Colonic mucosa (tissue), 4 donors: ENCODE measurements at places on chromosomes 12 and 14. TPM values are rescaled to one million over a fixed set of nuclear protein-coding genes. Genes with fewer than 3 reads are reported as not detected.

DNA sequence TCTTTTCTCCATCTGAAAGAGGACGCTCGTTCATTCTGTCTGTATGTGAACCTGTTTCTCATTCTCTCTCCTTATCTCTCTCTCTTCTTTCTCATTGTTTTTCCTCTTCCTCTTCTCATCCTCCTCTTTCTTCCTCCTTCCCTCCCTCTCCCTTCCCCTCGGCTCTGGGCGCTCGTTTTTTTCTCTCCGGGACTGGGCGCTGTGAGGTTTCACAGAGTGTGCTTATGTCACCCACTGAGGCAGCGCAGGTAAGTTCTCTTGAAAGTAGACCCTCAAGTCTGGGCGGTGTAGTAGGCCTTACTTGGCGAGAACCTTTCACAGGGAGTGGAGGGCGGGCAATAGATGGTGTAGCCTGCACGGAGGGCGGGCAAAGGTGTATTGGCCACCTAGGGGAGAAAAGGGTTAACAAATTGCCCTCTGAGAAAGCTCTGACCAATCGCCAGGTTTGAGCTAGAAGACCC, 4.5 kb upstream of the SIX1 start:
- H3K36me3 ChIP-seq = no peaks in the 10 kb centered on the region
- peaks cover 8% of the 10 kb centered on the region for H3K4me1 ChIP-seq
- H3K27ac ChIP-seq = no peak overlapping the region
- no peak for DNase-seq

Gene DAAM1
- total RNA-seq = 52.4 TPM

DNA sequence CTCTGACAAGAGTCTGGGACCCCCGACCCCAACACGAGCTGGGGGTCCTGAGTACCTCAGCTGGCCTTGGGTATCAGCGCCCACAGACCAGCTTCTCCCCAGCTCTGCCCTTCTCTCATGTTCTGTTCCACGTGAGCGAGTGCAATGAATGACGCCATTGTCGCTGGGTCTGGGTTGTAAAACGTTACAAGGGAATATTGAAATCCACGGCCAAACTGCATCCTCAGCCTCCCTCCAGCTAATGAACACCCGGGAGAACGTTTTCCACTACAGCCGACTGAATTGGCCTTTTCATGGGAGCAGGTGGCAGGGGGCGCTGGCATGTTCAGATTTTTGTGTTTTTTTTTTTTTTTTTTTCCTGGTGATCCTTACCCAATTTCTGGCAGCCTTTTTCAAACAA, 34.7 kb downstream of the TBX5 start:
- no peaks in the 10 kb centered on the region for H3K4me1 ChIP-seq
- no peak for DNase-seq
- H3K4me3 ChIP-seq = no peak overlapping the region
- no peak overlapping the region for H3K27ac ChIP-seq
- no peaks in the 10 kb centered on the region for H3K27me3 ChIP-seq
- no peaks in the 10 kb centered on the region for H3K36me3 ChIP-seq

DNA sequence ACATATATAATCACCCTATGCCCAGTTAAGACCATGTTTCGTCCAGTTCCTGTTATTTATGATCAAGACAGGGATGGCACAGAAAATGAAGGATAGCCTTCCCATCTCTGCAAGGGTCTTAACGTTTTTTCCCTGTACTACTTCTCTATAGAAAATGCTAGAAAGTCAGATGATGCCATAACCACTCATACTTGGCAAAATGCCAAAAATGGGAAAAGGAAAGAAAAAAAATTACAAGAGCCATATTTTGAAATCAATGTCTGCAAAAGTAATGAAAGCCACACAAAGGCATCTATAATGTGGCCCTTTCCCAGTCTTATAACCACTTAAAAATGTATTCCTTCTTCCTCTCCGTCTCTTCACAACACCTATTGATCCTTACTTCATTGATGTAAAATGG, 1.8 kb upstream of the MYL6B start:
- H3K27ac ChIP-seq = peak overlapping the region; percentile 98
- no peaks in the 10 kb centered on the region for H3K27me3 ChIP-seq
- H3K4me3 ChIP-seq = no peak overlapping the region

Gene KRT74
- total RNA-seq = not detected

DNA sequence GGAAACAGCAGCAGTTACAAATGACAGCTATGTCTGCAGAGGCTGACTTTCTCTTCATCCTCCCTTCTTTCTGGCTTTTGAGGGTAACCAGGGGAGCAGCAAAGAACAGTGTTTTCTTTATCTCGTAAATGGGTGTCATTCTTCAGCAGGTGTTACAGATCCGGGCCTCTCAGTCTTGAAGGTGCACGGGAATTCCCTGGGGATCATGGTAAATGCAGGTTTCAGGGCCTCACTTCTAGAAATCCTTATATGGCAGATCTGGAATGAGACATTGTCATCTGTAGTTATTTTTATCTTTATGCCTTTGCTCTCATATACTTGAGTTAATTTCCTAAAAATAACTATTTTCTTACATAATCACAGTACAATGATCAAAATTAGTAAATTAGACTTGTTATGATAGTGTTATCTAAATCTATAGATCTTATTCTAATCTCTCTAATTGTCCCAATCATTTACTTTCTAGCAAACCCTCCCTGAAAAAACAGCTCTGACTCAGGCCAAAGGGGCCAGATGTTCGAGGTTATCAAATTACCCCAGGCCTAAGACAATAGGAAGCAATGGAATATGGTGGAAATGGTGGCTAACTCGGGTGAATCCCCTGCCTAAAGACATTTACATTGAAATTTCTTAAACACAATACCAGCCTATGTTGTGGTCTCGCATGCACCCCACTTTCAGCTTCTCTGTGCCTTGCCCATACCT, 145.0 kb downstream of the CAND1 start:
- no peaks in the 10 kb centered on the region for H3K27me3 ChIP-seq
- no peaks in the 10 kb centered on the region for H3K36me3 ChIP-seq
- H3K4me3 ChIP-seq = no peak overlapping the region
- H3K4me1 ChIP-seq = no peaks in the 10 kb centered on the region
- no peak overlapping the region for H3K27ac ChIP-seq

GRCh38 chr14:100114109-100114765, 45.2 kb downstream of the DEGS2 start:
- H3K36me3 ChIP-seq = no peaks in the 10 kb centered on the region
- no peak overlapping the region for H3K4me3 ChIP-seq
- H3K4me1 ChIP-seq = no peaks in the 10 kb centered on the region
- no peaks in the 10 kb centered on the region for H3K27me3 ChIP-seq
- DNase-seq = no peak

Gene CCDC175
- 0.27 TPM for total RNA-seq

DNA sequence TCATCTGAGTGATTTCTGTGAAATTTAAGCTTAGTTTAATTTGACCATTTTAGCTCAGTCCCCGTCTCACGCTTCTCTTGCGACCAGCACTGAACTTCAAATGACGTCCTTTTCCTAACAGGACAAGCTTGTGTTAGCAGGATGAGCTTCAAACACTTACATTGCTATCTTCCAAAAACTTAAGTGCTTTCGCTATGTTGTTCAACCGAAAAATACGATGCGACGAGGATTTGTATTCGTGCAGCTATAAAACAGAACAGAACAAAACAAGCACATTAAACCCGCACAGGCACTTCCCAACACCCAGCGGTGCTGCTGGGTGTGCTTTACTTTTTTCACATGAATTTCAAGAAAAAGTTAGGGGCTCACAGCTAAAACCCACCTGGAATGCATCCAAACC, 64.2 kb upstream of the DICER1 start:
- no peaks in the 10 kb centered on the region for H3K36me3 ChIP-seq
- no peaks in the 10 kb centered on the region for H3K27me3 ChIP-seq
- no peak overlapping the region for H3K27ac ChIP-seq

GRCh38 chr12:11785712-11786111, 136.2 kb downstream of the ETV6 start:
- H3K27me3 ChIP-seq = no peaks in the 10 kb centered on the region
- H3K36me3 ChIP-seq = no peaks in the 10 kb centered on the region
- H3K27ac ChIP-seq = no peak overlapping the region
- DNase-seq = no peak

Gene JAG2
- total RNA-seq = 8.2 TPM

DNA sequence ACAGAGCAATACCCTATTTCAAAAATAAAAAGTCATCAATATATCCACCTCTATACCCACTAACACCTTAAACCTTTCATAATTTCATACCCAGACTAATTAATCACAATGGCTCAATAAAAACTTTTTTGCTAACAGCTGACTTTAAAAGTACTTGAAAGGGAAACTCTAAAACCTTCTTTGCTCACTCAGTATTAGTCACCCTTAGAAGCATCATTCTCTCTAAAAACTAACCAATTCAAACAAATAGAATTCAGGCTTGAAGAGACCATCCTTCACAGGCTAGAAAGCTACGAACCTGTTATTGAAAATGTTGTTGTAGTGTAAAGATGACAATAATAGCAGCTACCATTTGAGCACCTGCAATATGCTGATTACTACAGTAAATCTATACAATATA, 37.2 kb downstream of the HECTD1 start:
- H3K4me3 ChIP-seq = no peak overlapping the region
- H3K36me3 ChIP-seq = peaks cover 18% of the 10 kb centered on the region
- H3K27ac ChIP-seq = no peak overlapping the region
- H3K27me3 ChIP-seq = no peaks in the 10 kb centered on the region
- no peak for DNase-seq

Gene PRR4
- total RNA-seq = 0.72 TPM

DNA sequence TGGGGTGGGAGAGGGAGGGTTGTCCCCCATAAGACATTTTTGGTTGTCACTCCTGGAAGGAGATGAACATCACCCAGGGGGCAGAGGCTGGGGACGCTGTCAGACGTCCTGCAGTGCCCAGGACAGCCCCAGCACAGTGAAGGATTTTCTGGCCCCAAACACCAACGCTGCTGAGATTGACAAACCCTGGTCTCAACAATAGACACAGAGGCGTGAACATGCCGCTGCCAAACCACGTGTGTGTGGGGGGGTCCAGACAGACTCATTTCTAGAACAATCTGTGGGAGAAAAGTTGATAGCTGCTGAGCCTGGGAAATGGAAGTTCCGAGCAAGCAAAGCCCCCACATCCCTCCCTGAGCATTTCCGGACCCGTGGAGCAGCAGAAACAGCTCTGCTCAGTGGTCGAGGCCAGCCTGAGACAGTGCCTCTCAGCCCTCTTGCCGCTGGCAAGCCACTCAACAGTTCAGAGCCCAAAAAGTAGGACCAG, 43.8 kb upstream of the CLMN start:
- H3K36me3 ChIP-seq = no peaks in the 10 kb centered on the region
- no peak overlapping the region for H3K4me3 ChIP-seq
- no peaks in the 10 kb centered on the region for H3K27me3 ChIP-seq
- H3K27ac ChIP-seq = no peak overlapping the region

- DNase-seq = peak; percentile 21
- no peak within 1 kb of the TSS for H3K27ac ChIP-seq
- H3K4me3 ChIP-seq = peak within 1 kb of the TSS; percentile 32
- no peaks in the 10 kb centered on the region for H3K36me3 ChIP-seq
Measured at GRCh38 chr12:85280165-85280983, at the start of gene ALX1. TSS of gene ALX1 (plus strand) at chr12:85280220. CDS start at chr12:85280262, 42 bp downstream.

Gene OTOGL
- 0.08 TPM for total RNA-seq

GRCh38 chr14:56145965-56146364, 27.8 kb downstream of the PELI2 start:
- H3K4me1 ChIP-seq = no peaks in the 10 kb centered on the region
- no peak overlapping the region for H3K4me3 ChIP-seq
- no peaks in the 10 kb centered on the region for H3K36me3 ChIP-seq
- no peak overlapping the region for H3K27ac ChIP-seq

Gene TPPP2
- not detected for total RNA-seq

DNA sequence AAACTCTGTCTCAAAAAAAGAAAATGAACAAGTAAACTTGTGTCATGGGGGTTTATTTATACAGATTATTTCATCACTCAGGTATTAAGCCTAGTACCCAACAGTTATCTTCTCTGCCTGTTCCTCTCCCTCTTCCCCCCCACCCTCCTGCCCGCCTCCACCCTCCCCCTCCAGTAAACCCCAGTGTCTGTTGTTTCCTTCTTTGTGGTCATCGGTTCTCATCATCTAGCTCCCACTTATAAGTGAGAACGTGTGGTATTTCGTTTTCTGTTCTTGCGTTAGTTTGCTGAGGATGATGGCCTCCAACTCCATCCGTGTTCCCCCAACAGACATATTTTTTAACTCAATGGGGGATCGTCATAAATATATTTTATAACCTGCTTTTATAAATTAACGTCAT, 12.3 kb downstream of the IL31 start:
- no peak for DNase-seq
- no peaks in the 10 kb centered on the region for H3K4me1 ChIP-seq
- H3K36me3 ChIP-seq = no peaks in the 10 kb centered on the region
- H3K4me3 ChIP-seq = no peak overlapping the region

DNA sequence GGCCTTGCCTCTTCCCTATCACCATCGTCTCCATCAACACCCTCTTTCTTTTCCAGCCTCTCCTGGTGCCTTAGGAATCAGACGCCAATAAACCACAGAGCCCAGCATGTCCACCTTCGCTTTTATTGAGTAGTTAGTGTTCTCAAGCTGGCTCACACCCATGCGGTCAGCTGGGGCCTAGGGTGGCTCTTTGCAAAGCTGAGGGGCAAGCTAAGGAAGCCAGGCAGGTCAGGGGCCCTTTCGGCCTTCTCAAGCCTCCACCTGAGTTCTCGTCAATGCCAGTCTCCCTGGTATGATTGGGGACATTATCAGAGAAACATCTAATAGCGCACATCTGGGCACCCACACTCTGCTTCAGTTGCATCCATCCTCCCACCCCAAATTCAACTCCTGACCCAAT, 737 bp upstream of the TEX52 start:
- no peak overlapping the region for H3K4me3 ChIP-seq
- no peaks in the 10 kb centered on the region for H3K4me1 ChIP-seq
- H3K36me3 ChIP-seq = no peaks in the 10 kb centered on the region
- no peak overlapping the region for H3K27ac ChIP-seq
- no peak for DNase-seq

DNA sequence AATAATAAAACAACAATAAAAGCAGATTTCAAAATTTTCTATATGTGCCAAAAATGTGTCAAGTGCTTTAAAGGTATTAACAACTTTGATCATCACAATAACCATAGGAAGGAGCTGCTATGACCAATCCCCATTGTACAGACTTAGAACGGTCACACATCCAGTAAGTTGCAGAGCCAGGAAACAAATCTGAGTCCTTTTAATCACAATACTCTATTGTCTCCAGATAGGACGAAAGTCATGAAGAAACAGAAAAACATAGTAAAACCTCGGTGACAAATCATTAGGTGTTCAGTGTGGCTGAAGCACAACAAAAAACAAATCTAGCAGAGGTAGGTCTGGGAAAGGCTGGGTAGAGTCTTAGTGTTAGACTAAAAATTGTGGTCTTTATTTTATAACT, 178.8 kb downstream of the GRIP1 start:
- H3K27me3 ChIP-seq = no peaks in the 10 kb centered on the region
- DNase-seq = no peak
- no peaks in the 10 kb centered on the region for H3K4me1 ChIP-seq
- no peak overlapping the region for H3K4me3 ChIP-seq
- H3K27ac ChIP-seq = no peak overlapping the region

- no peaks in the 10 kb centered on the region for H3K36me3 ChIP-seq
- DNase-seq = no peak
- H3K27me3 ChIP-seq = no peaks in the 10 kb centered on the region
Measured at GRCh38 chr12:107642240-107642639, 43.4 kb upstream of the PWP1 start.

Gene KRT75
- not detected for total RNA-seq

Gene TSHR
- 0.25 TPM for total RNA-seq
